ENCODE measurements at places on chromosomes 5 and 9. TPM values are rescaled to one million over a fixed set of nuclear protein-coding genes. Genes with fewer than 3 reads are reported as not detected.

The PCDHB16 gene
- total RNA-seq, result not detected

The MAMDC4 gene
- total RNA-seq, result 15.5 TPM

DNA sequence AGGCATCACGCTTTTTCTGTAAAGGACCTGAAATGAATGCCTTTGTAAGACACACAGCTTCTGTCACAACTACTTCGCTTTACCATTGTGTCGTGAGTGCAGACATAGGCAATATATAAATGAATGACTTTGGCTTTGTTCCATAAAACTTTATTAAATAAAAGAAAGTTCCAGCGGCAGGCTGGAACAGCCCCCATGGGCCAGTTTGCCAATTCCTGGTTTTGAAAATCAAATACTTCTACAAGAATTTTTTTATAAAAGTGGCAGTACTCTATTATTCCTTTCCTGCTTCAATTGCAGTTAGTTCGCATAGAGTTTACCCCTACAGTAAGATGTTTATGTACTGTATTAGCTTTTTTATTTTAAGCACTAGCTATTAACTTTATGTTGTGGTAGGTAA lies 53.7 kb downstream of the SRFBP1 start:
- no peak overlapping the region for H3K27ac ChIP-seq

- H3K4me1 ChIP-seq, result no peaks in the 10 kb centered on the region
- no peak for DNase-seq
- H3K36me3 ChIP-seq, result no peaks in the 10 kb centered on the region
- H3K27me3 ChIP-seq, result no peaks in the 10 kb centered on the region
- H3K4me3 ChIP-seq, result no peak overlapping the region
These were observed 150.3 kb upstream of the COL5A1 start for GRCh38 chr9:134491196-134491835.

DNA sequence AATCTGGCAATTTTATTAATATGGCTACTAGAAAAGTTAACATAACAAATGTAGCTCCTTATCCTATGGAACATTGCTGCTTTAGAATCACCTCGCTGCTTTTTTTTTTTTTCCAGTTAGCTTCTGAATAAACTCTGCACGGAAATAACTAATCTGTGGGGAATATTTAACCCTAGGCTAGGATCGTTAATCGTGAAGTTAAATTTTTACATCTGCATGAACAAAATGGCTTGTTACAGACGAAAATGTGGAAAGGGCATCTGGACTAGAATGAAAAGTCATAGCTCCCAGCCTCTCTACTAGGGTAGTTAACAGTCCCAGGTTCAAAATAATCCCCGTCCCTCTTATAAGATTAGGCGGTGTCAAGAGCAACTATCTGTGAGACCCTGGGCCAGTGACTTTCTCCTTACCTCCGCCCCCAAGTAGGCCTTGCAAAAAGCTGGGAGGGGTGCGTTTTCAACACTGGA lies 470 bp upstream of the SLC22A5 start:
- no peaks in the 10 kb centered on the region for H3K36me3 ChIP-seq
- H3K4me3 ChIP-seq, result peak overlapping the region; percentile 75
- H3K4me1 ChIP-seq, result peaks cover 20% of the 10 kb centered on the region
- H3K27ac ChIP-seq, result peak overlapping the region; percentile 42
- DNase-seq, result no peak

- H3K27ac ChIP-seq, result no peak overlapping the region
- DNase-seq, result no peak
- H3K4me3 ChIP-seq, result no peak overlapping the region
- no peaks in the 10 kb centered on the region for H3K4me1 ChIP-seq
- H3K27me3 ChIP-seq, result peaks cover 12% of the 10 kb centered on the region
These were observed 2.5 kb downstream of the TMEM252 start for GRCh38 chr9:68538200-68538599.
